ENCODE measurements at places on chromosomes 12 and 14. TPM values are rescaled to one million over a fixed set of nuclear protein-coding genes. Genes with fewer than 3 reads are reported as not detected.

DNA sequence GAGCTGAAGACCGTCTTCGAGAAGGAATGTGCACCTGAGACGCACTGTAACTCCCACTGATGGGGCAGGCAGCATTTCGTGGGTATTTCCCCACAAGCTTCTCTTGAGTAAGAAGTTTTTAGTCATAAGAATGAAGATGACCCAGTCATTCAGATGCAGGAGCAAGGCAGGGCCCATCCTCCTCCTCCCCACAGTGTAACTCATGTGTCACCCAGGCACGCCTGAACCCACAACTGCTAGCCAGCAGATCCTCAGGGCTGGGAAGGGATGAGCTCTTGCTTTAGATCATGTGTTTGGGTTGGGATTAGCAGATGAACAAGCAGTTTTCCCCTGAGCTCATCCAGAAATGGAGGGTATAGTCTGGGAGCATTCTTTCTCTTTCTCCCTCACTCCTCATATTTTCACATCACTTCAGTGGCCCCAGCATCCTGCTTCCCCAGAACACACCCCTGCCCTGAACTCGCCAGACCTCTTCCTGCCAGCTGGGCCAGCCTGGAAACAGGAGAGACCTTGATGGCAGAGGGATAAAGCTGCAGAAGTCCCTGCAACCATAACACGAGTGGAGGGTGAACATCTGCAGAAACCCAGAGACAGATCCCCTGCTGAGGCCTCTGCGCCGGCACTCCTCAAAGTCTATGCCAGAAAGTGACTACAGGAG is 73.3 kb downstream of the B4GALNT3 start:
- H3K27me3 ChIP-seq = no peaks in the 10 kb centered on the region
- H3K4me1 ChIP-seq = no peaks in the 10 kb centered on the region

DNA sequence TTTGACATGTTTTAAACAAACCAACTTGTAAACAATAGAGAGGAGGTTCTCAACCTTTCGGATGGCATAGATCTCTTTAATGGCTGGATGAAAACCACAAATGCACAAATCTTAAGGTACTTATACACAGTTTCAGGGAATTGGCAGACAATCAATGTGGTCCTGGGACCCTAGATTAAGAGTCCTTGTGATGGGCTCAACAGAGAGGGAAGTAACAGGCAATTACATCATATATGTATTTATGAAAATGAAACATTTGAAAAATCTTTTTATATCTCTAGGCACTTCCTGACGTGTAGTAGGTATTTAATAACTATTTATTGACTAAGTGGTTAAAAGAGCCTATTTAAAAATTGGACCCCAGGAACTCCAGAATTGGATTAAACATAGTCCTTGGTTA is 897 bp downstream of the ACTR10 start:
- H3K4me1 ChIP-seq = no peaks in the 10 kb centered on the region
- H3K27me3 ChIP-seq = no peaks in the 10 kb centered on the region
- peaks cover 12% of the 10 kb centered on the region for H3K36me3 ChIP-seq

GRCh38 chr12:58923781-58924180 is 3.5 kb upstream of the LRIG3 start:
- H3K27ac ChIP-seq = no peak overlapping the region
- H3K4me1 ChIP-seq = peaks cover 16% of the 10 kb centered on the region
- H3K4me3 ChIP-seq = no peak overlapping the region
- DNase-seq = no peak
- H3K27me3 ChIP-seq = no peaks in the 10 kb centered on the region

DNA sequence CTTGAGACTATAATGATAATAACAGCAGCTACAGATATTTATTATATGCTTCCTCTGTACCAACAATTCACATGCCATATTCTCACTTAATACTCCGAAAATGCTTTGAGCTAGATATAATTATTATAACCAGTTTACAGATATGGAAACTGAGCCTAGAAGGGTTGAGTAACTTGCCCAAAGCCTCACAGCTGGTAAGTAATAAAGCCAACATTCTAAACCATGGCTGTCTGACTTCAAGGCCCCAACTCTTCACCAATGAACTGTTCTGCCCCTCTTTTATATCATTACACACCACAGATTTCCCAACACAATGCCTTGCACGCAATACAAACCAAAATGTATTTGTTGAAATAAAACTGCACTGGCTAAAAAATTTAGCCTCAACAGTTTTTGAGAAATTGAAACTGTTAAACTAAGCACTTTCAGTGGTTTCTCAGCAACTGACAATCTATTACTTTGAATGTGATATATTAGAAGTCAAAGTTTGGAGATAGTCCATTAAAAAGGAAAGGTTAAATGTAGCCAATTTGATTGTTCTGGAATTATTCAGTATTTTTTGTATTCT is 222.5 kb upstream of the ARHGAP5 start:
- DNase-seq = no peak
- no peaks in the 10 kb centered on the region for H3K4me1 ChIP-seq
- H3K27ac ChIP-seq = no peak overlapping the region
- no peaks in the 10 kb centered on the region for H3K36me3 ChIP-seq
- H3K27me3 ChIP-seq = no peaks in the 10 kb centered on the region

- H3K4me1 ChIP-seq = no peaks in the 10 kb centered on the region
- no peaks in the 10 kb centered on the region for H3K36me3 ChIP-seq
- no peak overlapping the region for H3K27ac ChIP-seq
- no peak overlapping the region for H3K4me3 ChIP-seq
- H3K27me3 ChIP-seq = no peaks in the 10 kb centered on the region
- no peak for DNase-seq
These were observed 143.4 kb downstream of the SLC8A3 start for GRCh38 chr14:70045310-70045709.

- H3K4me1 ChIP-seq = peaks cover 5% of the 10 kb centered on the region
- H3K27me3 ChIP-seq = no peaks in the 10 kb centered on the region
- no peaks in the 10 kb centered on the region for H3K36me3 ChIP-seq
- no peak overlapping the region for H3K27ac ChIP-seq
These were observed 66.8 kb upstream of the GPR68 start for GRCh38 chr14:91311284-91311662.

DNA sequence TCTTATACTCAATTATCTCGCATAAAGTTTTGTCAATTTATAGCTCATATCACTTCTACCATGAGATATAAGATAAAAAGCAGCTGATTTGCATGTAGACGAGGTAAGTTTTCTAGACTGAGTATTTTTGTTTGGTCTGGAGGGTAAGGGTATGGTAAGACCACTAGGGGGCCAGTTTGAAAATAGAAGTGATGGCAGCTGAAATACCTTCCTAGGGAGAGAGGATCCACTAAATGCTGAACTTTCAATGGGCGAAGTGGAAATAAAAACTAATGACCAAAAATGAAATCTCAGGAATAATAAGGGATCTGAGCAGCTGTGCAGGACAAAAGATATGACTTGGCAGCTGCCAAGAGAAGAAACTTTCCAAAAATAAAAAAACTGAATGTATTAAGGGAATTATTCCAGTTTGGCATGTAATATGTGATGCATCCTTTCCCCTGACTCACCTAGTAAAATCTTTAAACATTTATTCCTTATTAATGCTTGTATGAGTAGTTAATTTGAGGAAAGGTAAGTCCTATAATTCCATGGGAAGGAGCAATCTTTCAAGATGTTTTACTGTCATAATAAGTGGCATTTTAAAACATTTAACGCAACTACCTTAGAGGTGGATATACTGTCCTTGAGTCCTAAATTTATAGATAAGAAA is 754.5 kb downstream of the C12orf50 start:
- no peak overlapping the region for H3K27ac ChIP-seq
- H3K4me1 ChIP-seq = no peaks in the 10 kb centered on the region
- H3K27me3 ChIP-seq = no peaks in the 10 kb centered on the region
- no peak overlapping the region for H3K4me3 ChIP-seq
- no peaks in the 10 kb centered on the region for H3K36me3 ChIP-seq

DNA sequence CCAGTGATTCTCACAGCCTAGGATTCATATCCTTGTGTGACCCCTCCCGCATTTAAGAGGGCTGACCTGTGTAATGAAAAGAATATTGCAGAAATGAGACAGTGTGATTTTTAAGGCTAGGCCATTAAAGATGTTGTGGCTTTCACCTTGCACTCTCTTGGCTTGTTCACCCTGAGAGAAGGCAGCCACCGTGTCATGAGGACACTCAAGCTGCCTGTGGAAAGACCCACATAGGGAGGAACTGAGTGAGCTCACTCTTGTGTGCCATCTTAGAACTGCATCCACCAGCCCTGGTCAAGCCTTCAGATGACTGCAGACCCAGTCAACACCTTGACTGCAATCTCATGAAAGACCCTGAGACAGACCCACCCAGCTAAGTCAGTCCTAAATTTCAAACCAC is 46.3 kb upstream of the TMPO start:
- DNase-seq = no peak
- peaks cover 19% of the 10 kb centered on the region for H3K4me1 ChIP-seq
- H3K36me3 ChIP-seq = no peaks in the 10 kb centered on the region
- H3K27me3 ChIP-seq = no peaks in the 10 kb centered on the region

DNA sequence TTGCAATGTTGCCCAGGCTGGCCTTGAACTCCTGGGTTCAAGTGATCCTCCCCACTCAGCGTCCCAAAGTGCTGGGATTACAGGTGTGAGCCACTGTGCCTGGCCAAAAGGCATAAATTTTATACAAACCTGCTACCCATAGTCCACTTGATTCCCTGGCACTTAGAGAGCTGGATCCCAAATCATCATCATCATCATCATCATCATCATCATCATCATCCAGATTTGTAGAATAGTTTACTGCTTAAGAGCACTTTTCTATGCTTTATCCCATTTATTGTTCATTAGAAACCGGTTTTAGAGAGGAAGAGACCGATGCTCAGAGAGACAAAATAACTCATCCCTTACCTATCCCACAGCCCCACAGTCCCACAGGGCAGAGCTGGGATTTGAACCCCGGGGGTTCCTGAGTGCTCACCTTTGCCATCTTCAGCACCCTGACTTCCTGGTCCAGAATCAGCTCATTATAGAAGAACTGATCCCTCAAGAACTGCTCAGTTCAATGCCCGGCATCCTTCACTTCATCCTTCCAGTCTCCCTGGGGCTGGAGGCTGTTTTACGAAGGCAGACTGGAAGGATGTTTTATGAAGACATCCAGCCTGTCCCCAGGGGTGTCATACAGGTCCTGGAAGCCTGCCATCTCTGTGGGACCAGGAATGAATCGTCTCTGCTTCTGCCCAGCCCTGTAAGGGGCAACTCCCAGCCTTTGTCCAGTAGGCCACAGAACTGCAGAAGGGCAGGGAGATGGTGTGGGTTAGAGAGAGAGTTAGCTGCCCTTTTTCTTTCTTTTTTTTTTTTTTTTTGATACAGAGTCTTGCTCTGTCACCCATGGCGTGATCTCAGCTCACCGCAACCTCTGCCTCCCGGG is 20.2 kb upstream of the OASL start:
- peak; percentile 50 for DNase-seq
- H3K4me3 ChIP-seq = no peak overlapping the region
- no peaks in the 10 kb centered on the region for H3K27me3 ChIP-seq
- H3K4me1 ChIP-seq = peaks cover 10% of the 10 kb centered on the region

The TMEM229B gene
- total RNA-seq = 1.3 TPM

DNA sequence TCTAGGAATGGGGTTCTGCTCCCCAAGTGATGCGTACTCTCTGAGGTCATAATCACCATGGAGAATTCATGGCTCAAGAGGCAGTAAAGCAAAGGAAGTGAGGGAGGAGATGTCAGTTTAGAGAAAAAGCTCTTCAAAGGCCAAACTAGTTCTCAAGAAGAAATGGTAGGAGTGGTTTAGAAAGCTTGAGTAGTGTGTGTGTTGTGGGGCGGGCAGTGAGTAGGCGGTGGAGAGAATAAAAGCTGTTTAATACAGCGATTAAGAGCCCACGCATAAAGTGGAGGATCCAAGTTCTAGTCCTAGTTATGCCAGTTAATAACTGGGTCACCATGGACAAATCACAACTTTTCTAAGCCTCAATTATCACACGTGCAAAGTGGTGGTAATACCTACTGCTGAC is 55.6 kb downstream of the PTPN21 start:
- DNase-seq = no peak
- no peak overlapping the region for H3K4me3 ChIP-seq
- no peaks in the 10 kb centered on the region for H3K27me3 ChIP-seq
- no peak overlapping the region for H3K27ac ChIP-seq
- no peaks in the 10 kb centered on the region for H3K4me1 ChIP-seq
- H3K36me3 ChIP-seq = peaks cover 60% of the 10 kb centered on the region

DNA sequence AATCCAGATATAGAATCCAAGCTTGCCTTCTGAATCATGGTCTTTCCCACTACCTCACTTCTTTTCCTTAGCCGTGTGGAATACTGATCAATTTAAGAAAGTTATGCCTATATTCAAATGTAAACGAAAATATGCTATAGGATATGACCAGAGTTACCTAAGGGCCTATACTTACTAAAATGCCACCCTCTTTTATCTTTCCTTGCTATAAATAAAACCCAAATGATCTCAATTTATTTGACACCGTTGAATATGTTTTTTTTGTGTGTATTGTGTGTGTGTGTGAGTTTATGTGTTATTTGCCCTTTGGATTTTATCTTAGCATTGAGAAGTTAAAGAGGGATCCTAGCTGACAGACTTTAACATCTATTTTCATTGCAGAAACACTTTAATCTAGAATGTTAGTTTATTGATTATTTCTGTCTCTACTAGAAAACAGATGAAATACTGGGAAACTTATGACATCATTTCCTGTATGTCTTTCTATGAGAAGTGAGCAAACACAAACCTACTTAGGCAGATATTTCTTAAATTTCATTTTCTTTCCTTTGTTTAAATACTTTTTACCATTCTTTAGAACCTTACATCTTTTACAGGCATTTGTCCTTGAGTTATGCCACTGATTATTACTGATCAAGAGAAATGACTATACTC is 2.0 kb upstream of the TAS2R9 start:
- H3K27ac ChIP-seq = no peak overlapping the region
- H3K4me1 ChIP-seq = no peaks in the 10 kb centered on the region
- DNase-seq = no peak
- H3K4me3 ChIP-seq = no peak overlapping the region

DNA sequence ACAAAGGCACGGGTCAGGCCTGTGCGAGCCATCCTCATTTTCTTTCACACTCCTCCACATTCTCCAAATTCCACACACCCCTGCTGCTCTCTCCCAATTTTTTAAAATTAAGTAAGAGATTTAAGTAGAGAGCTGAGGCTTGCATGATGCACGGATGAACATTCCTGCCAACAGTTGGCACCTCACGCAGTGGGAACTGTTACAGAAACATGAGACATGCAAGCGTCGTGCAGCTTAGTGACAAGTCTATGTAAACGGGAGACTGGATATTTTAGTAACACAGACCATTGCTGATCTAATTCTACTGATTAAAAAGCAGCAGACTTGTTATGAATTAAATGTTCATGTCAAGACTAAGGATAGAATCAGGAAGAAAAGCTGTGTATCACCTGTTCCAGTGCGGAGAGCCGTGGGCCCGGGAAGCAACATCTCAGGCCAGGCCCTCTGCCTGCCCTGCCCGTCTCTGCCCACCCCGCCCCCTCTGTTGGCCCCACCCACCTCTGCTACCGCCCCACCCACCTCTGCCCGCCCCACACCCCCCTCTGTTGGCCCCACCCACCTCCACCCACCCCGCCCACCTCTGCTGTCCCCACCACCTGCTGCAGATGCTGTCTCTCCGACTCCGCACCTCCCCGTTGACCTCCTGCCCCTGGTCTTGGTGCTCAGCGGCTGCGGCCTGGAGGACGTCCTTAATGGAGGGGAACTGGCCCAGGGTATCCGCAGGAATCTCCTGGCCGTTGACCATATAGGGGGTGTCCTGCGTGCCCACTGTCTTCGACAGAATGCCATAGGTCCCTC is 21.2 kb downstream of the GOLGA3 start:
- DNase-seq = no peak
- H3K4me1 ChIP-seq = no peaks in the 10 kb centered on the region
- H3K36me3 ChIP-seq = peaks cover 73% of the 10 kb centered on the region

- no peaks in the 10 kb centered on the region for H3K36me3 ChIP-seq
- no peaks in the 10 kb centered on the region for H3K4me1 ChIP-seq
- no peaks in the 10 kb centered on the region for H3K27me3 ChIP-seq
- DNase-seq = no peak
These were observed 97.4 kb downstream of the TSPAN8 start for GRCh38 chr12:71060426-71060825.
